Activated CD4-positive, alpha-beta T cell treated with anti-CD3 and anti-CD28 coated beads, Interleukin-10, Interleukin-2, amounts not matched to agents 100 ng/mL and 50 ng/mL, durations not matched to agents 16 hours and 8 hours (primary cell): ENCODE measurements at places on chromosomes 16 and 17.

- DNase-seq = no peak
Observed at GRCh38 chr17:32349503-32349853, 479 bp upstream of the ZNF207 start.

- DNase-seq = no peak
Observed at GRCh38 chr16:84247331-84247730, 7.5 kb upstream of the KCNG4 start.

DNA sequence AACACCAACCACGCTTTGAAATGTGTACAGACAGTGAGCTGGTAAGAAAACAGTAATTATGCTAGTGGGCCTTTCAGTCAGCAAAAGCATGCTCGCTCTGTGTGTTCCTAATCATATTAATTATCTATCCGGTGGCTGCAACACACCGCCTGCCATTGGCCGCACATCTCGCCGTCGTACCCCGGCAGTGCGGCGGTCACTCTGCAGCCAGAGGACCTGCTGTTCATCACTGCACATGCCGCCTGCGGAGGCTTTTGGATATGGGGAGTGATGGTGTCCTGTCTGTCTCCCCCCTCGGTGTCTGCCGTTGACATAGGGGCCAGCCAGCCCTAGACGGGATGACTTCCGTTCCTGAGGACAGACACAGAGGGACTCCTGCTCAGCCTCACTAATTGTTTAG lies 68.5 kb downstream of the RPA1 start:
- DNase-seq = no peak

DNA sequence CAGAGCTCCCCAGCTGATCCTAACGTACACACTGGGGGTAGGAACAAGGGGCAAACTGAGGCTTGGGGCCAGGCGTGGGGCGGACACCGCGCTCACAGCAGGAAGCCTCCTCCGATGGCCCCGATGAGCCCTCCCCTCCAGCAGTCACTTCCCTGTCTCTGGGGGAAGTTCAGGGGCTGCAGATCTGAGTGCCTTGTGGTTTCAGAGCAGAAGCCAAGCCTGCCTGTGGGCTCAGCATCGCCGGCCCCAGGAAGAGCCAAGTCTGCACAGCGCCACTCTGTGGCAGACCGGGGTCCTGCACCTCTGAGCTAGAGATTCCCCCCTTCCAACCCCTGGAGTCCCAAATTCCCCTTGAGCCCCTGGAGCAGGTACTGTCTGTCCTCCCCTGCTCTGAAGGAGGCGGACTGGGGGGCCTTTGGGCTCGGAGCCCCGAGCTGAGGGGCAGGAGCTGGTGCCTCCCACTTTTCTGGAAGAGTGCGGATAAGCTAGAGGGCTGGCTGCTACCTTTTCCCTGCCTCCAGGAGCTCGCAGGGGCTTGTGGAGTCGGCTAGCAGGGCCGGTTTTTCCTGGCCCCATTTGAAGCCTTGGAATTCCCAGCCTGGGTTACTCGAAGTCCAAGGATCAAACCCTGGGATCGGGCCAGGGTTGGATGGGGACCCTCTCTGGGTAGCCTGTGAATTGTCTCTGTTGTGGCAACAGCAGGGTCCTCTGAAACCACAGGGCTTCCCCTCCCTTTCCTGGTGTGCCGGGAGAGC lies 2.9 kb downstream of the GSE1 start:
- DNase-seq = peak; percentile 77

DNA sequence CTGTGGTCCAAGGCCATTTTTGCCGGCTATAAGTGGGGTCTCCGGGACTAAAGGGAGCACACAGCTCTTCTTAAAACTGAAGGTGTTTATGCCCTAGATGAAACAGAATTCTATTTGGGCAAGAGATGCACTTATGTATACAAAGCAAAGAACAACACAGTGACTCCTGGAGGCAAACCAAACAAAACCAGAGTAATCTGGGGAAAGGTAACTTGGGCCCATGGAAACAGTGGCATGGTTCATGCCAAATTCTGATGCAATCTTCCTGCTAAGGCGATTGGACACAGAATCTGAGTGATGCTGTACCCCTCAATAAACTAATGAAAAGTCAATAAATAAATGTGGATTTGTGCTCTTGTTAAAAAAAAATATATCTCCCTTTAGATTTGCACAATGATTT lies 20.2 kb upstream of the SHISA9 start:
- no peak for DNase-seq

- no peak for DNase-seq
Observed at GRCh38 chr16:86077243-86077940, 178.4 kb downstream of the IRF8 start.

GRCh38 chr16:57758331-57759117 lies 23.0 kb downstream of the KATNB1 start:
- DNase-seq = no peak

DNA sequence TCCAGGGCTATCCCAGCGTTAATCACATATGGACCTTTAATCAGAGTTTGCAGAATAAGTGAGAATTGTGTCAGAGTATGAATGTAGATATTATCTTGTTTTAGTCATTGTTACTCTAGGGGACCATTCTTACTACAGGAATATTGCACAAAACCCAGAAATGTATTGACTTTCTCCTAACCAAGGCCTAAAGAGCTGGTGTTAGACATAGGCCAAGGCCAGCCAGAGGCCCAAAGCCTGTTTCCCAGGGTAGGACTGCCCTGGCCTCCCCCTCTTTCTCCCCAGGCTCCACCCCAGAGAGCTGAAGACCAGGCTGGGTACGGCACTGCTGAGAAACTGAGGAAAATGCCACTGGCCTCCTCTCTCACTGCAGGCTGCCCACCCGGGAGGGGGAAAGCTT lies 41.9 kb upstream of the MEOX1 start:
- DNase-seq = no peak
